Activated T-helper 17 cell treated with anti-CD3 and anti-CD28 coated beads, Interleukin-2, amount 50 U/mL, for 72 hours (primary cell): ENCODE measurements at places on chromosomes 3 and 15.

DNA sequence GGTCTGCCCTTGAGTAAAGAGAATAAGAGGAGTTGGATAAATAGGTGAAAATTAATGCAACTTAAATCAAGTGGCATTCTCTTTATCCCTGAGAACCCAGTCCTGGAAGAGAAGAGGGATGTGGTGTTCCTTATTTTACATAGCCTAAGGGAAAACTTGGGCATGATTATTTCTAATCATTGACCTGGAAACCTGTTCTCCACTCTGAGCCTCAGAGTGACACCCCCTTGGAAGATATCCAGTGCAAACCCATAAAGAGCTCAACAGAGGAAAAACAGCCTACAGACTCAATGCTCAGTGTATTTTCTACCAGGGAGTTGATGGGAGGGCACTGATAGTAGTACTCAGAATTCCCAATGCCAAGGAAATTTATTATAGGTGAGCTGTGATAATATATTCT lies 22.0 kb downstream of the SLC15A2 start:
- no peak for ATAC-seq

- no peak for ATAC-seq
These were observed 42.3 kb downstream of the EFHB start for GRCh38 chr3:19891740-19892139.

DNA sequence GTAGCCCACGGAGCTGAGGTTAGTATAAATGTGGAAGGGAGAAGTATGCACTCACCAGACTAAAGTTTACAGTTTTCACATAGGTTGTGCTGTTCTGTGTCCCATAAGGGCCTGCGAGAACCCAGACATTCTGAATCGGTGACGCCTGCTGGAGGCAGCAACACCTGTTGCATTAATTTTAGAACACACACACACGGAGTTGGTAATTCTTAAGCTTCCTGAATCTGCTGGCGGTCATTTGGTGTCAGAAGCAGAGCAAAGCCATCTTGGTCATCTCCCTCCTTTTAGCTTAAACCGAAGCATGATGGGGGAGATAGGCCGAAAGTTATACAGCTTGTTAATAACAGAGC lies 41.1 kb upstream of the AP3B2 start:
- peak; percentile 27 for ATAC-seq

DNA sequence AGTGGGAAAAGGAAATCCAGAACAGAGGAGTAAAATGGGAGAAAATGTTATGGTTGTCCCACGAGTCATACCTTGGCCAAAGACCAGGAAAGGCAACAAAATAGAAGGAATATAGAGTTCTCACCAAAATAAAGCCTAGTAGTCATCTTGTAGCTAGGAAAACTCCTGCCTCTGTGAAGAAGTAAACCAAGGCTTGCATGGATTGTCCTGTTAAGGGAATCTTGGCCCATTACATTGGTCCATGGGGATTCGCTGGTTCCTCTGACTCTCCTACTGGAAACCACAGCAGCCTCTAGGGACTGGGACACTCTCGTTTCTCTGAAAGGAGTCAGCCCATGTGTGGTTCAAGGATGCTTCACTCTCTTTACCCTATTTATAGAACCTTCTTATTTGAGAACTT lies 62.9 kb upstream of the FNDC3B start:
- no peak for ATAC-seq

DNA sequence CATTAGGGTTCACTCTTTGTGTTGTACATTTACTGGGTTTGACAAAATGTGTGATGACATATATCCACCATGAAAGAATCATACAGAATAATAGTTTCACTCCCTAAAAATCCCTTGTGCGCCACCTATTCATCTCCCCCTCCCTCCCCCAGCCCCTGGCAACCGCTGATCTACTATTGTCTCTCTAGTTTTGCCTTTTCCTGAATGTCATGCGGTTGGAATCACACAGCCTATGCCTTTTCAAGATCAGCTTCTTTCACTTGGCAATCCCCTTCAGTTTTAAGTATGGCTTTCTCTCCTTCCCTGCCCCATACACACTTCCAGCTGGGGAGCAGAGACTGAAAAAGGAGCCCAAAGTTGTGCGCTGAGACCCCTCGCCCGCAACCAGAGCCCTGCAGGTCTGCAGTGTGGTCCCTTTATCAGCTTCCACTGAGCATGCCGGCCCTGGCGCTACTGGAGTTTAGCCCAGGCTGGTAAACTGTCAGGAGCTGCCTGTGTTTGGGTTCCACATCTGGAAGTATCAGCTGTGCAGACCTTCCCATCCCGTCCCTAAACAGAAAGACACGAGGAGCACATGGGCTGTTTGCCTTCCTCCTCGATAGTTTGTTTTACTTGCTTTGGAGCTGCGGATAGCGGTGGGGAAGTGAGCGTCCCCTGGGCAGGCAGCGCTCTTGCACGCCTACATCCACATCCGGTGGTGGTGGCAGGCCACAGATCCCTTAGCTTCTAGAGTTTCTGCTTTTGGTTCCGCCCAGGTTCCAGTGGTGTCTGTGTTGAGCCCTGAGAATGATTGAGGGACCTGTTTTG lies 12.3 kb downstream of the BOC start:
- peak; percentile 64 for ATAC-seq

DNA sequence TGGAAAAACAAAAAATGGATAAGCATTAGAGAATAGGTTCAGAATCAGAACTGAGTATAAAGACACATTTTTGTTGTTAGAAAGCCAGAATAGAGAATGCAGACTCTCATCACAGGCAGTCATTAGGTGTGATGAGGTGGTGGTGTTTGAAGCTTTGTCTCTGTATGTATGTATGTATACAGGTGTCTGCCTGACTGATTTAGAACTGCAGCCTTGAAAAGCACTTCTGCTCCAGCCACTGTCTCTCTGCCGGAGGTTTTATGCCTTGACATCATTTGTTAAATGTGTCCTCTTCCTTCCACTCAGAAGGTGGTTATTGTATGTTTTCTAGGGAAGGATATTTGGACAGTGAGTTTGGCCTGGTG lies 80.7 kb upstream of the ZBED2 start:
- no peak for ATAC-seq

DNA sequence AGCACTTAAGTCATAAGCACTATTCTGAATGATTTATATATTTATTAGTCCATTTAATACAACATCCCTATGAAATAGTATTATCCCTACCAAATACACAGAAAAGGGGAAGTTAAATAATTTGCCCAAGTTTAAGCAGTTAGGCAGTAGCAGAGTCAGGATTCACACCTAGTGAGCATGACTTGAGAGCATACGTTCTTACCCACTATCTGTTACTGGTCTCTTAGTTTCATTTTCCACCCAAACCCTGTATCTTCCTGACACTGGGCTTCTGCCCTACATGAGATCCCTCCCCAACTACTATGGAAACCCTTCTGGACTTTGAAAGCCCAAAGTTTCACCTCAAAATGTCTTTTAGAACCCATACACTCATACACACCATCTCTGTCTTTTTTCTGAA lies 4.4 kb upstream of the ATOSA start:
- no peak for ATAC-seq

DNA sequence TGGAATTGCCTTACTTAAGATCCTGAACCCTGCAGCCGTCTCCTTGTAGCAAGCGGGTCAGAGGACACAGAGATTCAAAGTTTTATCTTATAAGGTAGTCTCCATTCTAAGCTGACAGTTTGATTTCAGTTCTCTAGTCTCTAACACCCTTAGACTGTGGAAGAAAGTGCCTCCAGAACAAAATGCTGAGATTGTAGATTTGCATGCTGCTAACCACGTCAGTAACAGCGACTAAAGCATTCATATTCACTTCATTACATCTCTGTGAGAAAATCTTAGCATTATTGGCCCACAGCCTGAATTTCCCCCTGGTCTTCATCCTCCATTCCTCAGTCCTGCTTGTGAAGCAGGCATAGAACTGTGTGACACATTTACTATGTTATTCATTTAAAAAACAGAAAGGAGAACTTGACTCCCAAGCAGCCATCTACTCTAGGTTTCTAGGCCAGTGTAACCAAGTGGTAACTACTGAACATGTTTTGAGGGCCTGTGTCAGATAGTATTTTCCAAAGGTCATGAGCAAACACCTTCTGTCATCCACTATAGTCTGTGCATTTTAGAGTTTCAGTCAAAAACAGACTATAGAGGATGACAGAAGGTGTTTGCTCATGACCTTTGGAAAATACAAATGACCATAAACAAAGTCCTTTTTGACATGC lies 27.4 kb downstream of the ARIH2 start:
- ATAC-seq, result peak; percentile 72

DNA sequence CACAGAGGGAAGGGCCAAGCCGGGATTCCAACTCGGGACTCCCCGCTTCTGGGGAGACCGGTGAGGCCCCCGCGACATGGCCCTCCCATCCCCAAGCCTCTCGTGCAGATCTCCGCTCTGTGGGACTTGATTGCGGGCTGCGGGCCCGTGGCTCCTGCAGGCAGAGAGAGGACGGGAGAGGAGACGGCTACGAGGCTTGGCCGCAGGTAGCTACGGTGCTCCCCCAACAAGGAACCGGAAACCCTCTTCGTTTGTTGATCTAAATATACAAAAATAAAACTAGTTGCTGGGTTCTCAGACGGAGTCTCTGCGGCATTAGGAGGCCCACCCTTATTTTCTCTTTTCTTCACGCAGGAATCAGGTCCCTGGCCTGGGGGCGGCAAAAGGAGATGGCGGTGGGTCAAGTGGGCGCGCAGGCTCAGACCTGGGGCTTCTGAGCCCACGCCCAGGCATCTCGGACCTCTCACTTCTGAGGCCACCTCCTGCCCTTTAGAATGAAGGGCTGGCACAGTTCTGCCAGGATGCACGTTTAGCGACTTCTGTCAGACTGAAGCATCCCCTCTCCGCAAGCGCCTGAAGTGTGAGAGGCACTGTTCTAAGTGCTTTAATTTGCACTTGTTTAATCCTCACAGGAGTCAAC lies 10.9 kb downstream of the GNB5 start:
- ATAC-seq, result peak; percentile 33

- ATAC-seq, result no peak
These were observed 90.5 kb downstream of the AQP9 start for GRCh38 chr15:58228718-58229117.

DNA sequence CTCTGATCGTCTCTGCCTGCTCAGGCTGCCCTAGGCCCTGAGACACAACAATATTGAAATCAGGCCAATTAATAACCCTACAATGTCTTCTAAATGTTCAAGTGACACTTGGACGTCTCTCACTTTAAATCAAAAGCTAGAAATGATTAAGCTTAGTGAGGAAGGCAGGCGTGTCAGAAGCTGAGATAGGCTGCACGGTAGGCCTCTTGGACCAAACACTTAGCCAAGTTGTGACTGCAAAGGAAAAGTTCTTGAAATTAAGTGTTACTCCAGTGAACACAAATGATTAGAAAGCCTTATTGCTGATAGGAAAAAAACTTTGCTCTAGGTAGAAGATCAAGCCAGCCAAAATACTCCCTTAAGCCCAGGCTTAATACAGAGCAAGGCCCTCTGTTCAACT lies 2.2 kb downstream of the HPS3 start:
- ATAC-seq, result no peak

- peak; percentile 92 for ATAC-seq
These were observed at the start of the genes LRRC49 and THAP10 for GRCh38 chr15:70892002-70892911. TSS of gene LRRC49 (plus strand) at chr15:70892826. CDS start at chr15:70892895, 69 bp downstream. TSS of gene THAP10 (minus strand) at chr15:70892433. CDS start at chr15:70892272, 161 bp downstream.

DNA sequence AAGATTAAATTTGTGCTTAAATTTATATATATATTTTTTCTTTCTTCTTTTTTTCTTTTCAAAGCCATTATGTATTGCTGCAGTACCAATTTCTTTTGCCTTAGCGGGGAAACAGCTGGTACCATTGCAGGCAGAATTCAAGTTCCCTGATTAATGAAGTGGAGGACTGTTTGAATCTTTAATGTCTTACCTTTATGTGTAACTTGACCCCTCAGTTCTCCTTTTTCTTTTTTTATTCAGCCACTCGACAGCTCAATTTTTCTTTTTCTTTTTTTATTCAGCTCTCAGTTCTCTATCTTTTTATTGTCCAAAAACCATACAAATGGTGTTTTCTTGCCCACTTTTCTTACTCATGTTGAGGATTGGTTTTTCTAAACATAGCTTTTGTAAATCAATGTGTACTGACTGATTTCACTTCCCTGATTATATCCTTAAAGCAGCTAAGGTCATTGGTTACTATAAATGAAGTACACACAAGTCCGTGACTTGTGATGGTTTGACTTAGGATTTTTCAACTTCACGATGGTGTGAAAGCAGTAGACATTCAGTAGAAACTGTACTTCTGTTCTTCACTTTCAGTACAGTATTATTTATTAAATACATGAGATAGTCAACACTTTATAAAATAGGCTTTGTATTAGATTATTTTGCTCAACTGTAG lies 22.8 kb downstream of the ATP2C1 start:
- no peak for ATAC-seq

GRCh38 chr15:61752001-61752400 lies 308.2 kb downstream of the VPS13C start:
- ATAC-seq, result no peak

DNA sequence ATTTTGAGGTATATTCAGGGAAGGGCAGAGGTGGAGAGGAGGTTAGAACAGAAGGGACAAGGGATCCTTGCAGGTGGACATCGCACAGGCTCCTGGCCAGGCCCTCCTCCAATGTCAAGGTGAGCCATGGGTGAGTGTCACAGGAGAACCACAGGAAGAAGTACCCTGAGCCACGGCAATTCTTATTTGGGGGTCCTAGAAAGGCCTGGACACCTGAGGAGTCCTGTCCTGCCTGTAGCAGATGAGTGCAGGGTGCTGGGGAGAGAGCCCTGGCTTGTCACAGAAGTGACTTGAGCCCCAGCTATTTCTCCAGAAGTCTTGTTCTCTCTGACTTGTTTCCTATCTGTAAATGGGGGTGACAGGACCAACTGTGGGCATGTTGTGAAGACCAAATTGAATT lies 4.3 kb downstream of the SLC6A20 start:
- ATAC-seq, result no peak

- ATAC-seq, result no peak
These were observed 55.6 kb downstream of the CCR3 start for GRCh38 chr3:46297658-46298423.
